ENCODE measurements at places on chromosomes 13 and 19.

GRCh38 chr13:60727140-60727539 lies 330.1 kb downstream of the TDRD3 start:
- DNase-seq: no peak

- DNase-seq: no peak
These were observed 299.7 kb downstream of the LMO7 start for GRCh38 chr13:75935805-75936204.

- no peak for DNase-seq
These were observed 186.2 kb upstream of the PCDH9 start for GRCh38 chr13:67416047-67416925.

- DNase-seq: no peak
These were observed 5.0 kb downstream of the FPR3 start for GRCh38 chr19:51799774-51800472.

DNA sequence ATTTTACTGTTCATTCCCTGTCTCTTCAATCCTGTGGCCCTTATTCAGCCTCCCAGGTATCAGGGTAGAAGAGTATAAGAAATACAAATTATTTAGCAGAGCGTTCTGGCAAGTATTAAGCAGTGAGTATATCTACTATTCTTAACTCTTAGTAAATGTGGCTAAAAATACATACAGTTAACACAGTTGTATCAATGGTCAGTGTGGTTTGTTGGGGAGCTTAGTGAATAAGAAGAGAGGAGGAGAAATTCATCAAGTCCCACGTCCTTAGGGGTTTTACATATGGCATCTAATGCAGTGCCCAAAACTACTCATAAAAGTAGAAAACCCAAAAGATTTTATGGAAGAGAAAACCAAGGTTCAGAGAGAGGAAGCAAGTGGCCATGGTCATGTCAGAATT lies 691.0 kb upstream of the SGCG start:
- DNase-seq: no peak

DNA sequence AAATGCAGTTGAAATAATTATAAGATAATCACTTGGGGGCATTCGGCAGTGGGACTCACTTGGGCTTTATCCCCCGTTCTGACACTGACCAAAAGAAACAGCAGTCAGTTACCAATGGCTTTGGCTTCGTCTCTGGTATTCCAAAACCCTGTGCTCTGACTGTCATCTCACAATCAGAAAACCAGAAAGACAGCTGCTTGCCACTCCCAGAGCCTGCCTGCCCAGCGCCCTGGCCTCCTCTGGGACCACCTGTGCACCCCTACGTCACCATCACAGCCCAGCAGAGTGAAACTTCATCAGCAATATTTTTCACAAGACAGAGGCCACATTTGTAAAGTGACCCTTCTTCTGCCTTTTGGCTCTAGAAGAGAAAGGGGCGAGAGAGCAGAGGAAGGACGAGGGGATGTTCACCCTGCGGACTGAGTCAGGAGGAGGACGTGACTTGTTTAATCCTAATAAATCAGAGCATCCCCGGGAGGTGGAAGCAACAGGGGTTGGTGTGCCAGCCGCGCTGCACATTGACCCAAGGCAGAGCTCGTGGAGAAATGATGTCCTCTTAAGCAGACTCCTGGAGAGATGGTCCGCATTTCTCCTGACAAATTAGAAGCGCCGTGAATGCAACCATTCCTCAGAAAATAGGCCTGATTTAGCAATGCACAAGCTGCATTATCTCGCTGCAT lies 397.8 kb upstream of the ZNF507 start:
- DNase-seq: no peak

DNA sequence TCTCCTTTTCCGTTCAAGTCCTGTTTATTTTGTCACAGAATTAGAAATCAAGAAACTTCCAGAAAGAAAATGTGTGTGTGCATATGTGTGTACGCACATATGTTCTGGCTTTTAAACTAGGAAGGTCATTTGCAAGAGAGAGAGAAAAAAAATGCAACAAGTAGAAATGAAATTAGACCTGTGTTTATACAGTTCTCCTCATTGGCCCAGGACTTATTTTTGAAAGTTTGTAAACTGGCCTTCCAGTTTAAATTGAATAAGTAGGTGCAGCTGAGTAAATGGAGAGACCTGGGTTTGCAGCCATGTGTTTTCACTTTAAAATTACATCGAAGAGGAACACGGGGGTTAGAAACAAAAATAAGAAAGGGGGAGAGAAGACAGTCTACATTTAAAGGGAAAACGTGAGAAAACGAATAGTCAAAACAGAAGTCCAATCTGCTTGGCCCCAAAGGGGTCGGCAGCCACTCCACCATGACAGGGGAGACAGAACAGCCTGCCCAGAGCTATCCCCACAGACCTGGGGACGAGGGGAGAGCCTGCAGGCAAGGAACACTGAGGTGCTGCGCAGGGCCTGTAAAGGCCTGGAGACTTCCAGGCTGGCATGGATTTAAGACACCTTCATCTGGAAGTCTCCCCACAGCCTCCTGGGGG lies 216.8 kb upstream of the MAB21L1 start:
- no peak for DNase-seq

DNA sequence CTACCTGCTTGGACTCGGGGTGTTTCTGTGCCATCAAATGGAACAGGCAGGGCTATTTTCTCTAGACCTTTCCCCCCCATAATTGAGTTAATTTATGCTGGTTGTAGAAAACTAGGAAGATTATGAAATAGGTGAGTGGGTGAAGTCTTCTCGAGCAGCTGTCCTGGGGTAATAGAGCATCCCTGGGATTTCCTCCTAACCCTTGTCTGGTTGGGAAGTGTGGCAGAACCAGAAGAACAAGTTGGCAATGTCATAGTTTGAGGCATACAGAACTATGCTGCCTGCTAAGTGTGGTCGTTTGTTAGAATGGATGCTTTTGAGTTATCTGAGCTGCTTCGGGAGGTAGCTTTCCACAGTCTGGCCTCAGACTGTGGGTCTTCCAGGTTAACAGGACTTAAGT lies 3.7 kb downstream of the GATAD2A start:
- no peak for DNase-seq

DNA sequence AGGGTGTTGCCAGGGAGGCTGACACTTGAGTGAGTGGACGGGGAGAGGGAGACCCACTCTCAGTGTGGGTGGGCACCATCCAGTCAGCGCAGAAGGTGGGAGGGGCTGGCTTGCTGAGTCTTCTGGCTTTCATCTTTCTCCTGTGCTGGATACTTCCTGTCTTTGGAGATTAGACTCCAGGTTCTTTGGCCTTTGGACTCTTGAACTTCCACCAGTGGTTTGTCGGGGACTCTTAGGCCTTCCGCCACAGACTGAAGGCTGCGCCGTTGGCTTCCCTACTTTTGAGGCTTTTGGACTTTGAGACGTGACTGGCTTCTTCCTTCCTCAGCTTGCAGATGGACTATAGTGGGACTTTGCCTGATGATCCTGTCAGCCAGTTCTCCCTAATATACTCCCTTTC lies 4.3 kb upstream of the LENG8 start:
- DNase-seq: no peak

Data from activated CD4-positive, alpha-beta T cell treated with anti-CD3 and anti-CD28 coated beads, Interleukin-2, amount 50 U/mL, for 1 hour (primary cell).